Cardiac fibroblast (primary cell): ENCODE measurements at places on chromosomes 11 and 22.

- DNase-seq, result peak; percentile 56
These were observed 650 bp downstream of the PPM1F start for GRCh38 chr22:21951931-21952465.

DNA sequence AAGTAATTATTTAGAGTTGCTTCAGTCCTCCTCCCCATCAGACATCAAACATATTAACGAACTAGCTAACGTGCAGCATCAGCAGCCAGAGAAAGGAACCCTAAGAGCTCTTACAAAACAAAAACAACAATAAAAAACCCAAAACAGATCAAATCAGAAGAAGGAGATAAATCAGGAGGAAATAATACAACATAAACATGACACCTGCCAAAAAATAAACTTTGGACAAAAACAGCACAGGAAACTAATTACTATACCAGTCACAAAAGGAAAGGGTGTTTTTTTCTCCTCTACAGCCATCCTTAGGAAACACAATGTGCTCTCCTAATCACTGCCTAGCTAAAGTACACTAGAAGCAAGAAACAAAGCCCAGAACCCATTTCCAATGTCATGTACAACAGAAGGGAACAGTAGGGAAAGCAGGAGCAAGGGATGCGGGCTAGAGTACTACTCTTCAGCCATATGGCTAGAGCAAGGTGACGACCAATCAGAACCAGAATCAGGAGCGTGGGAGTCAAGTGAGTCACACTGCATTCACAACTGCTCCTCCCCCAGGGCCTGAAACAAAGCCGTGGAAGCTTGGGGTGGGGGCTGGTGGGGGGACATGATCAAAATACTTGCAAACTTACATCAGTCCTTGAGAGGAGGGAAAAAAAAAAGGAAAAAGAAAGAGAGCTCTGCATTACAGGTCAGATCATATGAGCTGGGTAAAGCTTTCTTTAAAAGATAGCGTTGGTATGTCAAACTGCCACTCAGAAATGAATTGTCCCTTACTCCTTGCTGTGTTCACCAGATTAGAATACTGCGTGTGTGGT, 60.4 kb downstream of the LARGE2 start:
- DNase-seq, result peak; percentile 82

- DNase-seq, result no peak
These were observed 149.8 kb upstream of the THY1 start for GRCh38 chr11:119572481-119573424.

DNA sequence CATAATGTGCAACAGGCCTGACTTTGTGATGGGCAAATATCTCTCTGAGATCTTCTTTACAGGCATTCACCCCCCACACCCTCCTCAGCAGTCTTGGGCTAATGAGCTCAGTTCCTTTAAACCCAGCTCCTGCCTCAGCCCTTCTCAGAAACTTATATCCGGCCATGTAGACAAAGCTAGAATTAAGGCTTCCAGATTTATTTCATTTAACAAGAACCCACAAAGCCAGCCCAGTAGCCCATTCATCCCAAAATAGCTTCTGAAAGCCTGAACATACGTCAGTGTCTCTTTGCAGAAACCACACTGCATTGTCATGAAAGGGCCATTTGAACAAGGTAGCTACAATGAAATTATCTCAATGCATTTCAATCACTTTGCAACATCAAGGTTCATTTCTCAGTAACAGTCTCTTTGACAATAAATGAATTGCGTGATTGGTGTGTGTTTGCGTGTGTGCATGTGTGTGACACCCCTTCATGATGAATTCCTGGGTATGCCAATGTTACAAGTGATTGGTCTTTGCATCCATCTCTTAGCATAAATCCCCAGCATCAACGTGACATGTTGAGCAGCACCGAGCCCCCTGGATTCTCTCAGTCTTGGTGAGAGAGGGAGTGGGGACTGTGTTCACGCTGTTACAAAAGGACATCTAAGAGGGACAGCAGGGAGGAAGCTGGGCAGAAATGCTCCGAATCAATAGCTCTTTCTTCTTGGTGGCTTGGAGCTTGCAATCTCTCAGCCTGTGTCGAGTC, 299.6 kb downstream of the KIRREL3 start:
- DNase-seq, result no peak

GRCh38 chr11:16787035-16787742, 48.7 kb downstream of the C11orf58 start:
- DNase-seq, result peak; percentile 35

- DNase-seq, result no peak
These were observed 22.6 kb downstream of the TMEM218 start for GRCh38 chr11:125088576-125089455.

- no peak for DNase-seq
These were observed 29.3 kb upstream of the PRDM10 start for GRCh38 chr11:130031945-130032344.

GRCh38 chr22:38240734-38241252, 32.0 kb downstream of the TMEM184B start:
- peak; percentile 89 for DNase-seq

- peak; percentile 59 for DNase-seq
These were observed 28.7 kb downstream of the RPL3 start for GRCh38 chr22:39290724-39291161.

DNA sequence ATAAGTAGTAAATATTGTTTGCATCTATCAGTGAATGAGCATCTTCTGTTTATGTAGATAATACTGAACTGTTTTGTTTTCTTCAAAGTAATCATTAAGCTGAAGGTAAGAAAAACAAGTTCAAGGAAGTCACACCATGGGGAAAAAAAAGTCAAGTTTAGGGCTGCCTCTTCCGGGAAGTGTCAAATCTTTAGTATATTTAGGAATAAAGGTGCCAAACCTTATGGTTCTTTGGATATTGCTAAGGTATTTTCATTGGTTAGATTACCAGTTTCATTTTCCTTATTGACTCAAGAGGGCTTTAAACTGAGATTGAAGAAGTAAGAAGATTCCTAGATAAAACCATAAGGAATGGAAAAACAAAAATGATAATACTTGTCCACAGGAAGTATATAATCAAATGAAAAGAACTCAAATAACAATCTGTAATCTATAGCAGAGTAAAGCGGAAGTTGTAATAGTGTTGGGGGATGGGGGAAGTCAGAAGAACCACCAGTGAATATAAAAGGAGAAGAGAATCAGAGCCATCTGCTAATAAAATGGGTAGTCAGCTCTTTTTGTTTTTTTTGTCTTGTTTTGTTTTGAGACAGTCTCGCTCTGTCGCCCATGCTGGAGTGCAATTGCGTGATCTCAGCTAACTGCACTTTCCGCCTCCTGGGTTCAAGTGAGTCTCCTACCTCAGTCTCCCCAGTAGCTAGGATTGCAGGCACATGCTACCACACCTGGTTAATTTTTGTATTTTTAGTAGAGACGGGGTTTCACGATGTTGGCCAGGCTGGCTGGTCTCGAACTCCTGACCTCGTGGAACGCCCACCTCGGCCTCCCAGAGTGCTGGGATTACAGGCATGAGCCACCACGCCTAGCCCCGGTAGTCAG, 2.3 kb downstream of the ATM start:
- no peak for DNase-seq

DNA sequence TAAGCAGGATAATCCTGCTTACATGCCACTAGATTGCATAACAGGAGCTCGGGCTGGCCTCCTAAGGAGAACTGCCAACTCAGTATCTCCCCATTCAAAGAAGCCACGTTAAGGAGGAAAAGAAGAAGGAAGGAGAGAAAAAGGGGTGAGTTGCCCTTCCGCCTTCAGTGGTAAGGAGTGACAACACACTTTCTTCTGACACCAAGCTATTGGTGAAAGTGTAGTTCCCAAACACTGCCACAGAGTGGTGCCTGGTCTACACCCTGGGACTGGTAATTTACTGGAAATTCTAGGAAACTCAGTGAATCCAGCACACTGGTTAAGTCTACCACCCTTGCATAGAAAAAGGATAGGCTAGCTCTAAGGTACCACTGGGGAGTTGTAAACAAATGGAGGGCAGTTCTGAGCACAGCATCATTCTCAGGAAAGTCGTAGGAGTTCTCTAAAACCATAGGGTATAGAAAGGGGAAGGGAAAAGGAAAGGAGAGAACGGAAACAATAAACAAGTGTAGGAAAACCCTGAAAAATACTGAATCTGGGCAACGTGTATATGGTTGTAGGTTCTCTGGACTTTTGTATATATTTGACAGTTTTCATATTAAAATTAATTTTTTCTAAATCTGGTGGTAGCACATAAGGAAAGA, 58.2 kb downstream of the RRAS2 start:
- DNase-seq, result peak; percentile 89

DNA sequence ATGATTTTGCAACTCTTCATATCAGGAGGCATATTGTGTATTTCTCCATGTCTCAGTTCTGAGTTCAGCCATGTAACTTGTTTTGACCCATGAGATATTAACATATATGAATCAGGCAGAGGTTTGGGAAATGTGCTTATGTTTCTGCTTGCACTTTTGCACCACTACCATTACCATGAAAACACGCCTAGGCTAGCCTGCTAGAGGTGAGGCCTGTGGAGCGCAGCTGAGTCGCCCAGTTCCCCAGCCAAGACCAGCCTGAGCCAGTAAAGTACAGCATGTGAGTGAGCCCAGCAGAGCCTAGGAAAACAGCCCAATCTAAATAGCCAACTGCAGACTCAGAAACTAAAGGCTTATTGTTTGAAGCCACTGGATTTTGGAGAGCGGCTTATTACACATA, 18.4 kb upstream of the MYOD1 start:
- no peak for DNase-seq

GRCh38 chr22:42315392-42315756, 44.9 kb upstream of the TCF20 start:
- DNase-seq, result no peak

GRCh38 chr11:74450318-74450717, 17.0 kb downstream of the KCNE3 start:
- no peak for DNase-seq

DNA sequence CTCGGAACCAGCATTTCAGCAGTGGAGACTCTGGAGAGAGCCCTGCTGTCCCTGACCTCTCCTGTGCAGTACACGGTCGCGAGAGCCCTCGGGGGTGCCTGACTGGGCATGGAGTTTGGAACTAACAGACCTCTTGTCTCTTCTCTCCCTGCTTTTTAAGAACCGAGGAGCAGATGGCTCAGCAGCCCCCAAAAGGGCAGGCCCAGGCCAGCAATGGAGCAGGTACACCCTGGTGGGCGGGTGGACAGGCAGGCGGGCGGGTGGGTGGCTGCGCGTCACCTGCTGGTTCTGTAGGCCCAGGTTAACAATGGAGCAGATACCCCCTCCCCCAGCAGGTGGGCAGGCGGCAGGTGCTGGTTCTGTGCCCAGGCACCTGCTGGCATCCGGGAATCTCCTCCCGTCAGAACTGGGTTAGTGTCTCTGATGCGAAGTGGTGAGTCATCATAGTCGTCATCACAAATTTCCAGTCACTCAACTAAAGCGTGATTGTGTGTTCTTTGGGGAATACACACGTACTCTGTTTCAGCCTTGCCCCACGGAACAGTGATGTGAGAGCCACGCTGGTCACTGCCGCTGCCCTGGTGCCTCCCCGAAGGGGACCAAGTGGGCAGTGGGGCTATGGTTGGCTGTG, 41.1 kb downstream of the GRAMD4 start:
- DNase-seq, result peak; percentile 81

- DNase-seq, result no peak
These were observed 40.6 kb downstream of the BARX2 start for GRCh38 chr11:129416080-129416820.
